ENCODE measurements at places on chromosomes 3 and 15.

DNA sequence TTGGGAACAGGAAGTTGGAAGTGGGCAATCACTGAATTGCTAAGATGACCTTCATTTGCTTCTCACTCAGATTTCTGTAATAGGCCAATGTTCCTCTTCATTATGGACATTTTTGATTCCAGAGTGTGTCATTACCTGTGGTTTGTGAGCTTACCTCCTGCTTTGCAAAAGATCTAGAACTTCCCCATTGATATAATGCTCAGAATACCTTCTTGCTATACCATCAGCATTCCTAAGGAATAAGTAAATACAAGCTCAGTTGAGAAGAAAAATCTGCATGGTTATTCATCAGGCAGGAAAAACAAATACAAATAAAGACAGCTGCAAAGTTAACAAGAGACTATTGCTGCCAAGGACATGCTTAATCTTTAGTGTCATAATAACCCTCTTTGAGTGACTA is 5.6 kb upstream of the RPL14 start:
- DNase-seq: no peak

DNA sequence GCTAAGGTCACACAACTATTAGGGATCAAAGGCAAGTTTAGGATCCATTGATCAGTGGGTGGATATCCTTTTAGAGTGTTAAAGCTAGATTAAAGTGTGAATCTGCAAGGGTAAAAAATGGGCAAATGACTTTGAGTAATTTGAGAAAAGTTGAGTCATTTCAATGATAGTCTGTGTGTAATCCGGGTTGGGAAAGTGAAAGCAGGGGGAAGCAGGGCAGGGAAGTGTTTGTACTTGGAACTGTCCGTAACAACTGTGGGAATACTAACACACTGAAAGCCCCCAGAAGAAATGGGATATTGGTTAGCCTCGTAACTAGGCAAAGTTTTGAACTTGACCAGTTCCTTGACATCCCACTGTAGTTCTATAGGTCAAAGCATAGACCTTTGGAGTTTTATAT is 187.2 kb upstream of the SLITRK3 start:
- DNase-seq: no peak

DNA sequence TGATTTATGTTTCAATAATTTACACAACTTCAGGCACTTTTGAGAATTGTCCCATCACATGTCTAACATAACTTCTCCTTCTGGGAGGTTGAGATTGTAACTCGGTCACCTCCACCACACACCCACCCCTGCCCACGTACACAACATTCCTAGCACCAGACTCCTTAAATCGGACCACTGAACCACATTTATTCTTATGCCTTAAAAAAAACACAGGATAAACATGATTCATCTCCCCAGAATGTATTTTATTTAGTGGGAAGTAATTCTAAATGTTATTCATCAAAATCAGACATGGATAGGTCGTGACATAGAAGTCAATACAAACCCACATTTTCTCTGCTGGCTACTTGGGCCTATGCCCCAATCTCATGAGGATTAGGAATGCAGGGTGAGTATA is 3.0 kb downstream of the SNTN start:
- DNase-seq: no peak

- DNase-seq: no peak
These were observed 11.6 kb downstream of the CCR5AS start for GRCh38 chr3:46395210-46395661.

- no peak for DNase-seq
These were observed 16.1 kb downstream of the IRAK2 start for GRCh38 chr3:10180738-10181295.

DNA sequence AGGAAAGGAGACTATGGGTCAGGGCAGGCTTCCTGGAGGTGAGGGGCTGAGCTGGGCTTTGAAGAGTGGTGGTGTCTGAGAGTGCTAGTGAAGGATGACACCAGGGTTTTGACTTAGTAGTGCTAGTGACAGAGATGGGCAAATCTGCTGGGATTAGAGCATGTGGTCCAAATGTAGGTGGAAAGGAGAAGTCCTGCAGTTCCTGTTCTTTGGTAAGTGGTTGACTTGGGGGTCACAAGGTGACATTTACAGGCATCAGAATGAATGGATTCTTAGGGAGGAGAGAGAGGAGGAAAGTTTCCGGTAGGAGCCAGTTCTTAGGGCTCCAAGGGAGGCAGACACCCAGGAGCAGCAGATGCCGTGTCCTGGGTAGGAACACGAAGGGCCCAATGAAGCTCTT is 796 bp upstream of the DOCK3 start:
- DNase-seq: no peak

DNA sequence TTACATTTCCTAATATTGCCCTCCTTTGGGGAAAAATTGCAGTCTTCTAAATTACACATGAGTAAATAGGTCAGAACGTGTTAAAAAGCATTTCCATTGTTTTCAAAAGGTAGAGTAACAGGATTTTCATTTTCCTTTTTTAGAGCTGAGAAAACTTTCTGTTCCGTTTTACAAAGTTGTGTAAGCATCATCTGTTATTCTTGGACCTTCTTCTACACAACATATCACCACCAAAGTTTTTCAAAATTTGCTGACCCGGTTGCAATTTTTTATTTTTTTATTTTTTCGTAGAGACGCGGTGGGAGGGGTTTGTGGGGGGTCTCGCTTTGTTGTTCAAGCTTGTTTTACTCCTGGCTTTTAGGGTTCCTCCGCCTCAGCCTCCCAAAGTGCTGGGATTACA is 1.1 kb downstream of the CCDC39 start:
- no peak for DNase-seq

DNA sequence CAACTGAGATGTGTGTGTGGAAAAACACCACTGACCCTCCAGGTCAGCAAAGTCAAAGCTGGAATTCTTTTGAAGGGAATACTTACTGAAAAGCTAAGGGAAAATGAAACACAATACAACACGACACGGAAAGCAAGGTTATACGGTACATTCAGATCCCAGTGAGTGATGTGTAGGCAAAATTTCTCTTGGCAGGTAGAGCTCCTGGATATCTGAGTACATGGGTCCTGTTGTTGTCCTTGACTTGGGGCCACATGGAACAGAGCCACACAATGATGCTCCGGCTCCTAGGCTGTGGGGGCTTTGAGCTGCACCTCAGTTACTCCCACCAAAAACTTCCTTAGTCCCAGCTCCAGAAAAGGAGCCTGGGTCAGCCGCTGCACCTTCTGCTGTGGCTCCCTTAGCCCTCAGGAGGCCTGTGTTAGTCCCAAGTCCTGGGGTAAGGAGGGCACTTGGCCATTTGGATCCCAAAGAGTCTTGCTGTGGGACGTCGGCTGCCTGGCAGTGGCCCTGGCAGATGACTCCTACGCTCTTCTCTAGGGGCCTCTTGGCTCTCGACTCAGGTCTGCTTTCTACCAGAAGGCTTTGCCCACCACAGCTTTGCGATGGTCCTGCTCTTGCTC is 95.6 kb downstream of the ADCY5 start:
- DNase-seq: no peak

- no peak for DNase-seq
These were observed 16.3 kb downstream of the RGMA start for GRCh38 chr15:93072411-93073394.

DNA sequence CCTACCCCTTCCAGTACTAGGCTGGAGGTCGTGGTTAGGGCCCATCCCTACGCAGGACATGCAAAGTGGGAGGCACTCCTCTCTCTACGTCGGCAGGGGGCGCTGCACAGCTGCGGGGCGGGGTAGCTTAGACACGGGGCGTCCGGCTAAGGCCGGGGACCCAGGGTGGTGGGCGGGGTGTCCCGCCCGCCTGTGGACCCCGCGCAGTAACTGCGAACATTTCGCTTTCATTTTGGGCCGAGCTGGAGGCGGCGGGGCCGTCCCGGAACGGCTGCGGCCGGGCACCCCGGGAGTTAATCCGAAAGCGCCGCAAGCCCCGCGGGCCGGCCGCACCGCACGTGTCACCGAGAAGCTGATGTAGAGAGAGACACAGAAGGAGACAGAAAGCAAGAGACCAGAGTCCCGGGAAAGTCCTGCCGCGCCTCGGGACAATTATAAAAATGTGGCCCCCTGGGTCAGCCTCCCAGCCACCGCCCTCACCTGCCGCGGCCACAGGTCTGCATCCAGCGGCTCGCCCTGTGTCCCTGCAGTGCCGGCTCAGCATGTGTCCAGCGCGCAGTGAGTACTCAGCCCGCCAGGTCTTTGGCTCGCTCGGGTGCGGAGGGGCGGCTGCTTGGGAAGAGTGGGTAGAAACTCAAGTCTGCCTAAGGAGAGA is at the start of gene IL12A:
Gene IL12A (plus strand): TSS at position 219 of the 655 bp plus-strand sequence.
- peak; percentile 71 for DNase-seq

- no peak for DNase-seq
These were observed 193.2 kb upstream of the TPRG1 start for GRCh38 chr3:188978421-188979171.

- DNase-seq: no peak
These were observed 139.0 kb downstream of the FAM43A start for GRCh38 chr3:194824701-194825111.

DNA sequence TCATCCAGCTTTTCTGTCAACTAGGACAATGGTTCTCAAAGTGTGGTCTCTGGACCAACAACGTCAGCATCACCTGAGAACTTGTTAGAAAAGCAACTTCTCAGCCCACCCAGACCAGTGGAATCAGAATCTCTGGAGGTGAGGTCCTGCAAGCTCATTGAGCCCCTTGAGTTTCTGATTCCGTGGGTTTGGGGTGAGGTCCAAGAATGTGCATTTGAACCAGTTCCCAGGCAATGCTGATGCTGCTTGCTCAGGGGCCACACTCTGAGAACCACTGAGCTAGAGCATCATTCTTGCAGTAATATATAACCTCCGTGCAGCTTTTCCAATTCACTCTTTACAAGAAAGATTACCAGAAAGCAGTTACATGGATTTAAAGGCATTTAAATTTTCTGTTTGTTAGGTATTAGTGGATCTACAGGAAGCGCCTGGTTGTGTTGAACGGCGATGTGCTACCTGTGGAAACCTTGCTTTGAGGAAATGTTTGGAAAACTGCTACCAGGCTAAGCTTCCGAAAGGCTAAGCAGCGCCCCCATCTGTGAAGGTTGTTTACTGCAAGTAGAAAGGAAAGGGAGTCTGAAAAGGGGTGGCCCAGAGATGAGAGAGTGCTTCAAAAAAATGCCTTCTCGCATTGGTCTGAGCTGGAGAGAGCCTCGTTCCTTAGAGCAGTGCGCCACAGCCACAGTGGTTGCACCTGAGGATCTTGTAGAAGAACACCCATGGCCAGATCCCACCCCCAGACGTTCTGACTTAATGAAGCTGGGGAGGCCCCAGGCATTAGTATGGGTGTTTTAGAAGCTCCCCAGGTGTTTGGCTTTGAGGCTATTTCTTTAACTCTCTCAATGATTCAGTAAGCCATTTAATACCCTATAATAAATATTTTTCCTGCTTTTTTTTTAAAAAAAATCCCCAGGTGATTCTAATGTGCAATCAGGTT is 50.0 kb downstream of the RLBP1 start:
- no peak for DNase-seq

DNA sequence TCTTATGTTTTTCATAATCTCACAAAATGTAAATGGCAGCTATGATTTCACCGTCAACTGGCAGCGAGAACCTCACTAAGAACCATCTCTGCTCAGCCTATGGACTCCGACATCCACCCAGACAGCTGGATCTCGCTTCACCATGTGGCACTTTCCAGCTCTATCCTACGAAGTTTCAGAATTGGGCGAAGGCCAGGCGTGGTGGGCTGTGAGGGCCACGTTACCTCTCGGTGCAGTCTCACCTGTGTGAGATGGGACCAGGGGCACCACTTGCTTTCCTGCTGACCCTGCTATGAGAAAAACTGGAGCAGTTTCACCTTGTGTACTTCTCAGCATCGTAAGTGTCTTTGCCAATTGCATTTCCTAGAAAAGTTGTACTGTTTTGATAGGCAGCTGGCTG is 32.3 kb downstream of the CHDH start:
- DNase-seq: no peak

- DNase-seq: no peak
These were observed 17.4 kb upstream of the TRMT10C start for GRCh38 chr3:101544161-101544850.

DNA sequence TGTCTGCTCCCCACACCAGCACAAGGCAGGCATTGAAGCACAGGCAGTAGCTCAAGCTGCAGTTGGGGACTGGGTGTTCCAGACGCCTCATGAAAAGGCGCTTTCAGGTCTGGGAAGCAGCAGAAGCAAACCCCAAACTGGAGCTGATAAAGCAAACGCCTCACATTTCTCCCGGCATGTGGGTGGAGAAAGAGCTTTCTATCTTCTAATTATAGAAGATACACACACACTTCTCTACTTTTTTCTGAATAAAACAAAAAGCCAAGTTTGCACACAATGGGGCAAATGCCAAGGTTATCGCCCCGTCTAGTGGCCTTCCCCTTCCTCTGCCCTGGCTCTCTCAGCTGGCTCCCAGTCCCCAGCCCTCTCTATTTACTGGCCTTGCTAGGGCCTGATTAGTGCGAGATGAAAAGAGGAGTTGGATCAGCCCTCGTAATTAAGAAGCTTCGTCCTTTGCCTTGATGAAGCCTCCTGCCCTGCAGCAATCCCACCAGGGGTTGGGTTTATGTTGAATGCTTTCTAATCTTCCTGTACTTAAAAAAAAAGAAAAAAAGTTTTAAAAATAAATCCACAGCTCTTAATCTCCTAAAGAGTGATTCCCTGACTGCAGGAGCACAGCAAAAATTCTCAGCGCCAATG is 120.2 kb downstream of the MEGF11 start:
- no peak for DNase-seq

DNA sequence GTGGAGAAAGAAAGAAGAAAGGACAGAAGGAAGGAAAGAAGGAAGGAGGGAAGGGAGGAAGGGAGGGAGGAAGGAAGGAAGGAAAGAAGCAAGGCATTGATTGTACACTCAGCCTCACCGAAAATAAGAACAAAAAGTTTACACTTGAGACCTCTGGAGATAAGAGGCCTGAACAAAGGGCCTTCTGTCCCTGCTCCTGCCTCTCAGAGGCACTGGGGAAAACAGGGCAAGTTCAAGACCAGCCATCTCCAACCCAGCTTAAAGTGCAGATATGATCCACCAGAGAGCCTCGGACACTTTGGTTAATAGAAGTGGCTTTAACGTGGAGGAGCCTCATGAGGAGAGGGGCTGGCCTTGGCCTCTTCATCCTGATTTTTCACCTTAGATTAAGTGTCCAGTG is 582.9 kb upstream of the PPP2R3A start:
- DNase-seq: no peak

- no peak for DNase-seq
These were observed 9.1 kb downstream of the THRB start for GRCh38 chr3:24485511-24485910.

- DNase-seq: no peak
These were observed 14.0 kb downstream of the RPSA start for GRCh38 chr3:39420543-39420942.

GRCh38 chr15:29849218-29849617 is 26.9 kb upstream of the TJP1 start:
- no peak for DNase-seq

GRCh38 chr15:71880276-71880675 is 69.9 kb downstream of the NR2E3 start:
- DNase-seq: no peak

All from T-helper 17 cell (primary cell).